ENCODE measurements at places on chromosomes 7 and 10. TPM values are rescaled to one million over a fixed set of nuclear protein-coding genes. Genes with fewer than 3 reads are reported as not detected.

DNA sequence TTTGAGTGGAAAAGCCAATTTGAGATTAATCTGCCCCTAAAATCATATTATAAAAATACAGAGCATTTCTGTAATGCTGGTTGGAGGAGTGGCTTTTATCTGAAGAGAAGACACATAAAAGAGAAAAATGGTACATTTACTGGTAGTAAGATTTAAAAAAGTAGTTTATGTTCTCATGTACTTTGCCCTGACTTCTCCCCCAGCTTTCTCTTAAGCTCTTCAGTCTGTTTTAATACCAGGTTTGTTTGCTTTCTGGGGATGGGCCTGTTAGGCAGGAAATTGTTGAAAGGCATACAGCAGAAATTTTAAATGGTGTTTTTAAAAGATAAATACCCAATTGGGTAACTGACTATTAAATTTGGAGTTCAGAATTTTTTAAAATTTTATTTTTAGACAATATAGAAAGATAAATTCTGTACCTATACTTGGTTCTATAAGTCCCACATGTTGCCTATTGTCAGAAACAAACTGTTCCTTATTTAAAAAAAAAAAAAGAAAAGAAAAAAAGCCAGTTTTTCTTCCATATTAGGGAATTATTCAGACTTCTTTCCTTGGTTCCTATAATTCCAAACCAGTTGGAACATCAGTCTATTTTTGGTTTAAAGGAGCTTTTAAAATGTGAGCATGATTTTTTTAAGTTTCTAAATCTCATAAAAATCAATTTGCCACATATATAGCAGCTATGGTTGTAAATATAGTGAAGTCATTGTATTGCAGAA, 136.6 kb downstream of the ARID5B start:
- DNase-seq: no peak

- no peak for DNase-seq
These were observed 83.7 kb upstream of the EFCAB10 start for GRCh38 chr7:105664816-105665525.

GRCh38 chr10:90718182-90718581, 139.7 kb downstream of the HTR7 start:
- DNase-seq: no peak

DNA sequence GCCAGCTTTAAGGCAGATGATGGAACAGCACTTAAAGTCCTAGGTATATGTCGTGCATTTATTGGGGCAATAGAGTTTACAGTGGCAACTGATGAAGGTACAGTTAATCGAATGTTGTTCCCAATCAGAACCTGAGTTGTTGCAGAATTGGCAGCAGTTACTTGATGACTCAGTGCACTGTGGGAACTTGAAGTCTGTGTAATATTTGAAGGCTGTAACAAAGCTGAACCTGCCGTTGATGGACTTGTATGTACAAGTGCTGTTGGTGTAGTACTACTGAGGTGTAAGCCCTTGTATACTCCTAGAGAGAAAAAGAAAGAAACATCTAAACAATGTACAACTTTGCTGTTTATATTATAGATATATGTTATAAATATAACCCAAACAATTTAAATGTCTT, 75.3 kb downstream of the EPC1 start:
- no peak for DNase-seq

Gene PPP1R17
- polyA plus RNA-seq: not detected
